Mesenteric fat pad (tissue), 1 donor: ENCODE measurements at places on chromosomes 2 and 18. TPM values are rescaled to one million over a fixed set of nuclear protein-coding genes. Genes with fewer than 3 reads are reported as not detected.

ALKAL2 gene
- total RNA-seq, result 5.7 TPM

DNA sequence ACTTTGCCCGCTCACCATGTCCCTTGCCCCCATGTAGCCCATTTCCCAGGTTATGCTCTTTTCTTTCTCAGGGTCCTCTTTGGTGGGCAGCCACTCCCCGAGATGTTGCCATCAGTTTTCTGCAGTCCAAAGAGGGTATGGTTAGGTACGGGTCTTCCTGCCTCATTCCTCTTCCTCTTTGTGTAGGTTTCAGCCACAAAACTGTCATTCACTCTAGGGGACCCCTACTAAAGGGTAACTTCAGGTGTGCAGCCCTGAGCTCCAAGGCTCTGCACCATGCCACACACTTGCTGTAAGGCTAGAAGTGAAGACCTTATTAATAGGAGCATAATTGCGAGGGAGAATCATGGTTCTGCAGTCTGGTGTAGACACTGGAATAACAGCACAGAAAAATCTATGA lies 99.8 kb upstream of the ZNF397 start:
- DNase-seq, result no peak

GRCh38 chr2:16210841-16211240 lies 270.5 kb downstream of the MYCN start:
- peak; percentile 28 for DNase-seq

- DNase-seq, result peak; percentile 88
Measured at GRCh38 chr2:1744446-1745170, at the start of gene PXDN. Gene PXDN, minus strand, starts transcription at chr2:1744515. Its CDS starts 60 bp downstream, at chr2:1744455.

DNA sequence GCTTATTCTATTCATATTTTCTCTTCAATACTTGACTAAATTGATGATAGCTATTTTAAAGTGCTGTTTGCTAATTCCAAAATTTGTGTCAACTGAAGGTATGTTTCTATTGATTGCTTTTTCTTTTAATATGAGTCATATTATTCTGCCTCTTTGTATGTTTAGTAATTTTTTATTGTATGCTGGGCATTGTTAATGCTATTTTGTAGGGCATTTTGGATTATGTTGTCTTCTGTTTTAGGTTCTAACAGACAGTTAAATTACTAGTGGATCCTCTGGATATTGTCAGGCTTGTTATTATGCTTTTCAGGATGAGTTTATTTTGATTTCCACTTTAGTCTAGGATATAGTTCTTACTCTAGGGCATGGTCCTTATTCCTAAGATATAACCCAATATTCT lies 55.6 kb downstream of the C1QL2 start:
- DNase-seq, result no peak

NYAP2 gene
- not detected for total RNA-seq

- no peak for DNase-seq
Measured at GRCh38 chr2:221780281-221780688, 208.2 kb upstream of the EPHA4 start.

DNA sequence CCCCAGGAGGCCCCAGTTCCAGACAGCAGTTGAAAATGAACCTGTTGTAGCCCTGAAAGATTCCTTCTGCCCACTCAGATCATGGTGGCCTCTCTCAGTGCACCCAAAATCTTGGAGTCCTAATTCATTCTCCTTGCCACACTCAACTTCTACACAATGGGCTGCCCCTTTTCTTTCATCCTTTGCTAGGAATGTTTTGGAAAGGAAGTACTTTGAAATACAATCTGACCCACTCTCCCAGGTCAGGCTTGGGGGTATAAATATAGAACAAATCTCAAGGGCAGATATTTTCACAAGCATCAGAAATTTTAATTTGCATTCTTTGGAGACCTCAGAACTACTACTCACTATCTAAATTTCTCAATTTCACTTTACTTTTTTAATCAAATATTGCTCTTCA lies 103.2 kb upstream of the SH3BP4 start:
- DNase-seq, result no peak

OR6B2 gene
- not detected for total RNA-seq

GRCh38 chr2:234835738-234836137 lies 116.1 kb upstream of the SH3BP4 start:
- DNase-seq, result no peak

KLHL14 gene
- total RNA-seq, result 0.45 TPM

DNA sequence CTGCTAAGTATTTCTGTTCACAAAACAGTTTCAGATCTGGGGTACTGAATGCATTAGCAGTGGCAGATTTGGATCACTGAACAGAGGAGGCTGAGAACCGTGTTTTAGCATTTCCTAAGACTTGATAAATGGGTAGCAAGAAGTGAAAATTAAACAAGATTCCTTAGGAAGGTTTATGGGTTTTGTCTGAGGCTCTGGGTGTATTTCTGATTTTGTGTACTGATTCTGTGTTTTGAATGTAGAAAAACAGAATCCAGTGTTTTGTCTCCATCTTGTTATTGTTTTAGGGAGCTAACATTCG lies 1.4 kb downstream of the FAM117B start:
- DNase-seq, result no peak

DNA sequence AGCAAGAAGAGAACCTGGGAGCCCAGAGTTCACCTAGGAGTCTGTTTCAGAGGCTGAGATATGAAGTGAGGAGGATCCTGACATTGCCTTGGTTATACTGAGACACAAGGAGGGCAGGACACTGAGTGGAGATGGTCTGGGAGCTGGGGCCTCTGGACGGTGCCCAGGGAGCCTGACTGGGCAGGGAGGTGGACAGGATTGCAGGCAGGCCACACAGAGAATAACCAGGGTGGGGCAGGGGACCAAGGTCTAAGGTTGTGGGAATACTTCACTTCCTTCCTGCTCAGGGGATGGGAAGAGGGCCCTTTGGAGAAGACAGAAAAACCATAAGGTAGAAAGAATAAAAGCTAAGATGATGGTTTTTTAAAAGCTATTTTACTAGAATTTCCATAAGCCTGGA lies 18.7 kb downstream of the EDAR start:
- no peak for DNase-seq

DNA sequence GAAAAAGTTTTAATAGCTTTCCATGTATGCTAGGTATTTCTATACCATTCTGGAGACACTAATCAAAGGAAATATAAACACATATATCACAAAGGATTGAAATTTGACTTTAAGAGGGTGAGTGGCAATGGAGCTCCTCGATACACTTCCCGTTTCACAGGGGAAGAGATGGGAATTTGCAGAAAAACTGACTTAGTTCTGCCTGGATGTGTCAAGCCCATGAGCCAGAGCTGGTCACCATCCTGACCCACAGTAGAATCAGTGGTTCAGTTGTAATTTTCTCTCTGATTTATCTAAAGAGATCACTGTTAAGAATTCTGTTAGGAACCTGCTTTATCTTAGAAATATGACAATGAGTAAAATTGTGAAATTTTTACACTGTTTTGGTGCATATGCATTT lies 34.2 kb downstream of the PLCL1 start:
- no peak for DNase-seq

DYSF gene
- 54.1 TPM for total RNA-seq

BOLL gene
- not detected for total RNA-seq

TRIM43 gene
- total RNA-seq, result not detected

GRCh38 chr2:173606619-173607248 lies 252.1 kb downstream of the CDCA7 start:
- DNase-seq, result no peak
